NCI-H1694 (cell line): ENCODE measurements at places on chromosomes 5 and 9.

DNA sequence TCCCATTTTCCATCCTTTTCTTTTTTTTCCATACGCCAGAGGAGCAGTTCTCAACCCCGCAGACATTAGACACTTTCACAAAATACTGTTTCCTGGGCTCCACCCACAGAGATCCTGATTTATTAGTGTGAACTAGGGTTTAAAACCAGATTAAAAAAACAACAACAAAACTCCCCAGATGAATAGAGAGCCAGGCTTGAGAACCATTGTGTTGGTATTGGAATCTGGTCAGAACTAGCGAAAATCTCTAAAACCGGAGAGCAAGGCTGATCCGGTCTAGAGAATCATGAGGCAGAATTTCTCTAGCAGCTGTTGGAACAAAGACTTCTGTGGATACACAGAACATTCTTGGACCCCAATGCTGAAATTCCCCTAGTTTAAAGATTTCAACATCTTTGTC is 173.0 kb downstream of the PCSK1 start:
- no peak for DNase-seq

- DNase-seq, result no peak
Observed at GRCh38 chr9:71783120-71783523, 14.8 kb upstream of the CEMIP2 start.

DNA sequence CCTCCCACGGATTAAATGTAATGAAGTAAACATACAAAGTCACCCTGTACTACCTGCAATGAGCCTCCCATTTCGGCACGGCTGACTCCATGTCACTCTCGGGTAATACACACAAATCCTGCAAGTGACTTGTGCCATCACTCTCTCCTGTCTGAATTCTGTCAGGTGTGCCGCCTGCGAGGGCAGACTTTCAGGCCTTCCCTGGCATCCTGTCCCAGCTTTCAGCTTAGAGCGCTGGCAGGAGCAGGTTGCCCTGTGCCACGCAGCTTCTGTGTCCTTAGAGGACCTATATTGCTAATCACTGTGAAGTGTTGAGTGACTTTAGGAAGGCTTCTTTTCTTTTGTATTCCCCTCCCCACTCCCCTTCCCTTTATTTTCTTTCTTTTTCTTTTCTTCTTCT is 25.8 kb upstream of the S1PR3 start:
- no peak for DNase-seq

- peak; percentile 20 for DNase-seq
Observed at GRCh38 chr9:83707518-83707767, 315 bp downstream of the UBQLN1 start.

DNA sequence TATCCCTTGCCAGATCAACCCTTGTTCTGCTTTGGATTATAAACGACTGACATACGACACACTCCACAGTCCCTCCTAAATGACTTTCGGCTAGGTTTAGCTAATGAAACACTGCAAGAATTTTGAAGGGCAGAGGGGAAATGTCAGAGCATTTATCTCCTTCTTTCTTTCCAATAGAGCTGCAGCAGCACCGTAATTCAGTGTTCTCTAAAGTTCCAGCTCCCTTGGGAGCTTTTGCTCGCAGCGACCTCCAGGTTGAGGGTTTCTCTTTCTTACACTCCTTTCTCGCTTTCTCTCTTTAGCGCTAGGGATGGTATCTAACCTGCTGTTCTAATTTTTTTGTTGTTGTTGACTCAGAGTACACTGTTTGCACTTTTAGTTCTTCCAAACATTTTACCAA is 467.1 kb upstream of the ST8SIA4 start:
- DNase-seq, result no peak

GRCh38 chr5:72295539-72295938 is 24.5 kb downstream of the MRPS27 start:
- DNase-seq, result peak; percentile 90

GRCh38 chr9:129548571-129549135 is 72.2 kb downstream of the C9orf50 start:
- DNase-seq, result no peak

DNA sequence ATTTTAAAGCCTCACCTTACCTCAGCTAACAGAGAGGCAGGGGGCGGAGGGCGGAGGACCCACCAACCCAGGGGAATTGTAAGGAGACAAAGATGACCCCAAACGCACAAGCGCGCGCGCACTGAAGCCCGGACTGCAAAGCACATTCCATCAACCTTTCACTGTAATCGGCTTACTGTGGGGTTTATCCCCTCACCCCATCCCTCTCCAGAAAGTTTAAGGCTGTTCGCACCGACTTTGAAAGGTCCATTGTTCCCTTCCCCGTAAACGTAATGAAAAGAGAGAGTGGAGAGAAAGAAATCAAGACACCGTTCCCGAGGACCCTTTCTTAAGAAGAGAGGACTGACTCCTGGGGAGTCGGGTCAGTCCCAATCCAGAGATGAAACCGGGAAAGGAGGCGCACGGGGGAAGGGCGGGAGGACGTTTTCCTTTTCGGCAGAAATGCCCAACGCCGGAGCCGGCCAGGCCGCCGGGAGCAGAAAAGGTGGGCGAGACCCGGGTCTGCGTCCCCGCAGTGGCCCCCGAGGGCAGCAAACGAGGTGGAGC is 464 bp downstream of the CEMIP2 start:
- DNase-seq, result no peak

DNA sequence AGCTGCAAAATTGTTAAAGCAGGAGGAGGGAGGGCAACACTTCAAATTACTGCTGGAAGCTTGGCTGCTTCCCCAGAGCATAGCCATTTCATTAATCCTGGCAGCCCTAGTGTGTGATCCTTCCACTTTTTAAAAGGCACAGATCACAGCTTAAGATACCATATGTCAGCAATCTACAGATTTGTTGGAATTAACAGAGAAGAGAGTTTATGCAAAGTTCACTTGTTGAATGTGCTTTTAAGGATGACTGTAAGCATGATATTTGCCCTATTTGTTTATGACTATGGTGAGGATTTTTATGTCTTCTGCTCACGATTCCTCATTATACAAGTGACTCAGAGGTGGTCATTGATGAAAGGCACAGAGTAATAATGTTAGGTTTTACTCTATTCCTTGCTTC is 156.0 kb upstream of the CDKN2B start:
- DNase-seq, result no peak

GRCh38 chr5:112574536-112574935 is 155.5 kb upstream of the EPB41L4A start:
- no peak for DNase-seq

GRCh38 chr5:1666221-1666620 is 133.4 kb downstream of the MRPL36 start:
- no peak for DNase-seq

GRCh38 chr9:110994771-110995241 is 43.5 kb downstream of the LPAR1 start:
- no peak for DNase-seq

DNA sequence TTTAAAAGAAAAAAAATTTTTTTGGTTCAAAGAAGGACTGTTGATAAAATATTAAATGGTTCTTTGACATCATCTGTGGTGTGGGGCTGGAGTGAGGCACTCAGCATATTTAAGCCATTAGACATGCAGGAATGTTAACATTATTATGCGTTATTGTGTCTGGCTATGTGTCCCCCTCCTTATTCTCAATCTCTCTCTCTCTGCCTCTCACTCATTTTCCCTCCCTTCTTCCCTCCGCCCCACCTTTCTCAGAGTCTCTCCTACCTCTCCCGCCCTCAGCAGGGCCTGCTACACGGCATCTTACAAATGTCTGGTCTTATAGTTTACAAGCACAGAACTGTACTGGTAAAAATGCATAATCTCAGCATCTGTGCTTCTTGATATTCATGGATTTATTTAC is 287.8 kb upstream of the TMEM161B start:
- no peak for DNase-seq

- no peak for DNase-seq
Observed at GRCh38 chr9:17870722-17871121, 291.9 kb downstream of the SH3GL2 start.

DNA sequence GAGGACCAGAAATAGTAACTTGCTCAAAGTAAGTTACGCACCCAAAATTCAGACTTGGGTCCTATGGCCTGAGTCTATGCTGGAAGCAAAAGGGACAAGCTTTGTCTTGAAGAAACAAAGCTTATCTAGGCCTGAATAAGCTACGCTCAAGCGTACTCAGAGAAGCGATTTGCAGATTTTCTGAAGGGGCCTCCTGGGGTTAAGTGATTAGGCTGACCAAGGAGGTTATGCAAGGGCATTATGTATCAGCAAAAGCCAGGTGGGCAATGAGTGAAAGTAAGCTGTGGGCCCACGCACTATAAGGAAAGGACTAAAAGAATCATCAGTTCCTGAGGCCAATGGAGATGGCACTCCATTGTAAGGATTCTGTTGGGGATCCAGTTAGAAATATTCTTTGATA is 122.1 kb downstream of the SNX18 start:
- DNase-seq, result no peak

GRCh38 chr5:38720554-38721361 is 125.1 kb upstream of the OSMR start:
- DNase-seq, result no peak

DNA sequence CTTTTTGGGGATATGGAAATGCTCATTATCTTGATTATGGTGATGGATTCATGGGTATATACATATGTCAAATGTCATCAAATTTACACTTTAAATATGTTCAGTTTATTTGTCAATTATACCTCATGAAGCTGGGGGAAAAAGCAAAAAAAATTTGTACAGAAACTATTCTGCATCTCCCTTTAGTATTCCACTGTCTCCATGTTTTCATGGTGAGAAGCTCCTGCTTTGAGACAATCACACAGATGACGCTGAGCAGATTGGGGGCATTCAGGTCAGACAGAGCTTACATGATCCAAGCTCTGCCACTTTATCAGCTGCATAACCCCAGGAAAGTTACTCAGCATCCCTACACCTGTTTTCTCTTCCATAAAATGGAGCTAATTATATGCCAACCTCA is 101.5 kb downstream of the PLPPR1 start:
- DNase-seq, result no peak

GRCh38 chr5:105978011-105978410 is 1692.7 kb downstream of the EFNA5 start:
- DNase-seq, result no peak

- no peak for DNase-seq
Observed at GRCh38 chr9:76400534-76401096, 6.4 kb upstream of the RFK start.

GRCh38 chr9:128917151-128917849 is 3.5 kb upstream of the PHYHD1 start:
- peak; percentile 23 for DNase-seq

- no peak for DNase-seq
Observed at GRCh38 chr5:121758615-121759014, 93.1 kb upstream of the FTMT start.

DNA sequence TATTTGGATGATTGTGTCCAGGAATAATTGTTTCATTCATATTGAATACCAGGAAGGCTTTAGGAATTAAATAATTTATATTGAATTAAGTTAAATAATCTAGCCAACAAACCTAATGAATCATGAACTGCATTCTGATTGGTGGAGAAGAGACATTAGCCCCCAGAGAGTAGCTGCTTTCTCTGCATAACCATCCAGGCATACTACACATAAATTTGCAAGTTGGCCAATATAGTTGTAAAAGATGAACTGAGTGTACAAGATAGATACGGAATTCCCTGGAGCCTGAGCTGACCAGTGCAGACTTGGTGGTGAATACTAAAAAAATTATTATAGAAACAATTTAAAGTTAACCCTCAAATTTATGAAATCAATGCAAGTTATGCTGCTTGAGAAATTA is 311.8 kb upstream of the KIF2A start:
- no peak for DNase-seq

GRCh38 chr5:87191645-87192044 is 76.0 kb upstream of the RASA1 start:
- no peak for DNase-seq

DNA sequence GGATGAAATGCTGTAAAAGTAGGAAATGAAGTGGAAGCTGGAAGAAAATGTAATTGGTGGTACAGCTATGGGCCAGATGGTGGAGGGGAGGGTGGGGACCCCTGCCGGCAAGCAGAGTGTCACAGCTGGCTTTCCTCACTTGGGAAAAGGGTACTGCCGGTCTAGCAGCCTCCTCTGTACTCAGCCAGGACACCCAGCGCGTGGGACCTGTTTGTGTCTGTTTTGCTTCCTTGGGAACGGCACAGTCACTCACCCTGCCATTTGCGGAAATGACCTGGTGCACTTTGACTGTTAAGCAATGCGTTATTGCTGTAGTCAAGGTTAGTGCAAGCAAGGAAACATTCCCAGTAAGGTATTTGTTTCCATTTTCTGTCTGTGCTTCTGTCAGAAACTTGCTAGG is 10.1 kb downstream of the TMEM252 start:
- DNase-seq, result peak; percentile 53

DNA sequence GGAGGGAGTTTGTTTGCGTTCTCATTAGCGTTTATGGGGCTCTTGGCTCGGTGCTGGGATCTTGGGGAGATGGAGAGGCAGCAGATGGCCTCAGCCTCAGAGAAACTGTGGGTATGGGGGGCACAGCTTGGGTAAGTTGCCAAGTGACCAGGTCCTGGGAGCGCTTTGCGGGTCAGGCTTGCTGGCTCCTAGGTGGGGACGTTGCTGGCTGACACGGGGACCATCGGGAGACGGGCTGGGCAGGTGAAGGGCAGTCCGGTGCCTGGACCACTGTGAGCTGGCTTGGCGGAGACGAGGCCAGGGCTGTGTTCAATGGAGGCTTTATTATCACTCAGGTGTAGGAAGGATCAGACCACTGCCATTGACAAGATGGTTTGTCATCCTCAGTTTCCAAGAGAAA is 30.0 kb downstream of the FGD3 start:
- no peak for DNase-seq

- peak; percentile 49 for DNase-seq
Observed at GRCh38 chr5:154038261-154038706, 426 bp downstream of the FAM114A2 start.

DNA sequence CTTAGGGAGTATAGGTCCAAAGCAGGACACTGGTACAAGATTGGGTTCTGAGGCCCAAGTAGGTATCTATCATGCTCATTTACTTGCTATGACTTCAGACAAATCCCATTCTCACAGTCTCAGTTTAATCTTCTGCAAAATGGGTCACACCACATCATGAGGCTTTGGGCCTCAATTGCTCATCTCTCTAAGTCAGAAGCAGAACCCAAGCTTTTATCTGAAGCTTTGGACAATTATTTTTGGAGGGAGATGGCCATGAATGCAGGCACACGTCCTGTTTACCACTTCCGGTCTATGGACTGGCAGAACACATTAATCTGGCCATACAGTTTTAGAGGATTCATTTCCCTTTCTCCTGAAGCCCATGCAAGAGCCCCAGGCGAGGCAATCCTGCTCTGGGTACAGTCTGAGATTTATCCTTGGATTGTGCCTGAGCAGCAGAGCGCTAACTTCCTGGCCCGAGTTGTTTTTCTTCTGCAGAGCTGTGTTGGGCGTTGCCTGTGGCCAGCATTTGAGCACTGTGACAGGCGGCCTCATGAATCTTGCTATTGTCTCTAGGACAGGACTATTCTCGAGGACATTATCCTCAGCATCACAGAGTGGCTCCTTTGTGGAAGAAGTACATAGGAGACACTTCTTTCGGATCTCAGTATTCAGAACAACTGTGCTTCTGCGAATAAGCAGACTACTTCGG is 16.1 kb downstream of the SLC22A4 start:
- DNase-seq, result no peak

DNA sequence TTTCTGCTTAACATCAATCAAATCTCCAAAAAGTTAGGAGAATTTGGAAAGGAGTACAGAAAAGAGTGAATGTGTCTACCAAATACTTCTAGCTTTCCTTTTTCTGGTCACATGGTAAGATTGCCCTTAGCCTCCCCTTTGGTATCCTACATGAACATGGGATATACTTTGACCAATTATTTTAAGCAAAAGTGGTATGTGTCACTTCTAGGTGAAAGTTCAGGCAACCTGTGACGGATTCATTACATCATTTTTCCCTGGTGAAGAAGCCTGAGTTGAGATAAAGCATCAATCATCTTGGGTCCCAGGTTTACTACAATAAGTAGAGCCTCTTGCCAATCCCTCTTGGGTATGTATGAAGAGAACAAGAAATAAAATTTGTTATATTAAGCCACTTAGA is 419.2 kb downstream of the PDE4D start:
- DNase-seq, result no peak
